ENCODE measurements at places on chromosomes 6 and 20.

GRCh38 chr20:17380801-17381200, 150.4 kb downstream of the BFSP1 start:
- DNase-seq = no peak

DNA sequence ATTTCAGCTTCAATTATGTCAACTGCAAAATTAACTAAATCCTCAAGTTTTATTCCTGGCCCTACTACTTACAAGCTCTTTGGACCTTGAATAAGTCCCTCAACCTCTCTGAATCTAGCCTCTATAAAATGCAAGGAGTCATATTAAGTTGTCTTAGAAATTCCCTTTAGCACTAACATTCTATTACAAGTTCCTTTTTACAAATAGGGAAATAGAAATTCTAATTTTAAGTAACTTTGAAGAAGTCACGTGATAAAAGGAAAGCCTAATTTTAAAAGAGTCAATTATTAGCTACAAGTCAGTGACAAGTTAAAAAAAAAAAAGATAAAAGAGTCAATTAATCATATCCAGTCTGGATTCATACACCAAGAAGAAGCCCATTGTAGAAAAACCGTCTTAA, 24.6 kb upstream of the GTF3C6 start:
- DNase-seq = no peak

DNA sequence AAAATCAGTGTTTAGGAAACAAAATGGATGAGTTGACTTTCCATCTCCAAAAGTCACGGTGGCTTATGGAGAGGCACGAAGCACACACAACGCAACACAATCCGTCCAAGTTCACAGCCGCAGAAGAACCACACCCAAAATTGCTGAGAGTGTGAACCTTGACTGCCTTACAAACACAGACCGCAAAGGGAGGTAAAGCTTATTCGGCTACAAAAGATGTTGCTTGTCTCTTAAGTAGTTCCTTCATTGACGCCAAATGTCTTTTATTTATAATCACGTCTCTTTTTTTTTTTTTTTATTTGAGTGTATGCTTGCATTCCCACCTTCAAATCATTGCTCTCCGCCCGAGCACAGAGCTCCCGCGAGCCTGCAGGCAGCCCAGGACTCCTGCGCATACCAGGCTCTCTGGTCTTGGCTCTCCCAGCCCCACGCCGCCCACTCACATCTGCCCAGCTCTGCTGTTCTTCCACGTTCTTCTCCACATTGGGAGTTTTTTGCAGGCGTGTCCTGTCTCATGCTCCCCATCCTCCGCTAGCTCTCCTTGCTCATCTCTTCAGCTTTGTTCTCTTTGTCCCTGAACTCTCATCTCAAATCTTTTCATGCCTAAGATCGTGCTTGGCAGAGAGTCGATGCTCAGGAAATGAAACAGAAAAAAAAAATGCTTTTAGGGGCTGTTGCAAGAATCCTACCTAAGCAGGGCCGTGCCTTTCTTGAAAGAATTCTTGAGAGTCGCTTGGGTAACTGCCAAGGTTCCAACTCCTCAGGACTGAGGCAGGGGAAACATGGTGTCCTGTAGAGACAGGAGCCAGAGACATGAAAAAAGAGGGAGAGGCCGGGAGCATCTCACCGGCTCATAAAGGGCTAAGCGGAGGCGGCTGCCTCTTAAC, 25.8 kb downstream of the LY86 start:
- peak; percentile 61 for DNase-seq

DNA sequence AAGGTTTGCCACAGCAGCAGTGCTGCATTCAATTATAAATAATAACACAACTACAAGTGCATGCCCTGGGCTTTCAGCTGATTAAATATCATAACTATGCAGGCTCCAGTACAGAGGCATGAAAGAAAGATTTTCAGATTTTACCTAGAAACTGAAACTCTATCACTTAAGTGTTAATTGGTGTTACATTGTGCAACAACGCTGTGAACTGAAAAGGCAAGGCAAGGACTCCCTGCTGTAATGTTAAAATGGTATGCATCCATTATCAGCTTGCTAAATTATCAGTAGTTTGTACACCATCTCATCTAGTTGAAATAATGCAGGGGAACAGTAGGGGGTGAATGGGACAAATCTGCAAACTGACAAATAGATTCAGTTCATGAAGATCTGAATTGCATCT, 976.7 kb upstream of the MANEA start:
- no peak for DNase-seq

- DNase-seq = no peak
These were observed 20.1 kb upstream of the GCM1 start for GRCh38 chr6:53168516-53169267.

- DNase-seq = no peak
These were observed 8.9 kb downstream of the GFOD1 start for GRCh38 chr6:13478525-13478966.

DNA sequence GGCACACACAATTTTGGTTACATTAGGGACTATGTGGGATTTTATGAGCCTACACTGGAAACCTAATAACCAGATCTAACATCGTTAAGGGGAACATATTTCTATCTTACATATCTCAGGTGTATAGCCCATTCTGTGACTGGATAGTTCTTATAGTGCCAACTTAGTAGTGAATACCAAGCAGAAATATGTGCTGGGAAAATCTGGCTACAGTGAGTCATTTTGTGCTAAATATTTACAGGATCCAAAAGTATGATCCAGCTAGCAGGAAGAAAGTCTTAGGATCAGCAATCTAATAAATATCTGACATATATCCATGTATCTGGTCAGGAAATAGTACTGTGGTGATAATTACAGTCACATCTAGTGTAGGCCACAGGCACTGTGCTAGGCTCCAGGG, 94.6 kb upstream of the INSM1 start:
- DNase-seq = no peak

- DNase-seq = no peak
These were observed 39.6 kb downstream of the KIAA0319 start for GRCh38 chr6:24606200-24606930.

DNA sequence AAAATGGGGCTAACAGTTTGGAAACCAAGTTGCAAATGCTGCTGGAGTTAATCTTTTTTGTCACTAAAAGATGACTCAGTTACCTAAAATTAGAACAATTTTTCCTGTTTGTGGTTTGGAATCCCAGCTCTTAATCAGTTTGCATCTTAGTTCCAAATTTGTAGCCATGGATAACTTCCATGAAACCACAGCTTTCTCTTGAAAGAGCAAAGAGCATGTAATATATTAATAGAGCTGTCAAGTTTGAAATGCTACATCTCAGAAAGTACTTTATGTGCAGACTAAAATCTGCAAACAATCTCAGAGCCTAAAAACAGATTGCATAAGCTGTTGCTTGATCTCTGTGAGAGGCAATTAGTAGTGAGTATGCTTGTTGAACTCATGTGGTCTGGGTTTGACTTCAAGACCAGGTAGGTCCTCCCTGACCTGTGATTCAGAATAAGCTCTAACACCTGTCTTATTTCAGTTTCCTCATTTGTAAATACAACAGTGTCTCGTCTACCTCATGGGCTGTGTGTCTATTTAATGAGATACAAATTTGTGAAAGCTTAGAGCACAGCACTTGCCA, 23.5 kb downstream of the DHX35 start:
- DNase-seq = no peak

- DNase-seq = no peak
These were observed 239.4 kb downstream of the PHACTR1 start for GRCh38 chr6:12955956-12956355.

Data from activated naive CD8-positive, alpha-beta T cell treated with anti-CD3 and anti-CD28 coated beads, Interleukin-2, amount 10 ng/mL, durations not matched to agents 7 days and 5 days (primary cell).